ENCODE measurements at places on chromosomes 7 and 10.

DNA sequence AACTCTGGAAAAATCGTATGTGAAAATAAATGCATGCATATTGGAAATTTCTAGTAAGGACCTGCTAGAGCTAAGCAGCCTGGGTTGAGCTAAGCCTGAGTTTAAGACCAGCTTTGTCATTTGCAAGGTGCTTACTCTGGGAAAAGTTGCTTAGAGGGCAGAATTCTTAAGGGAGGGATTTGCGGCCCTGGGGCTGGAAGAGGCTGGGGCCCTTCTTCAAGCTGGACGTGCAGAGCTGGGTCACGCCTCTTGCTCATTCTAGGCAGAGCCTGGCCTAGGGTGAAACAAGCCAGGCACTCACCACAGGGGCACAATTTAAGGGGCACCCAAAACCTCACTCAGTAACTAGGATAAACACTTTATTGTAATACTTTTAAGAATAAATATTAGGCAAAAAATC lies 137.2 kb downstream of the ARHGAP22 start:
- DNase-seq: no peak

GRCh38 chr10:60270426-60270825 lies 119.2 kb downstream of the ANK3 start:
- peak; percentile 38 for DNase-seq

DNA sequence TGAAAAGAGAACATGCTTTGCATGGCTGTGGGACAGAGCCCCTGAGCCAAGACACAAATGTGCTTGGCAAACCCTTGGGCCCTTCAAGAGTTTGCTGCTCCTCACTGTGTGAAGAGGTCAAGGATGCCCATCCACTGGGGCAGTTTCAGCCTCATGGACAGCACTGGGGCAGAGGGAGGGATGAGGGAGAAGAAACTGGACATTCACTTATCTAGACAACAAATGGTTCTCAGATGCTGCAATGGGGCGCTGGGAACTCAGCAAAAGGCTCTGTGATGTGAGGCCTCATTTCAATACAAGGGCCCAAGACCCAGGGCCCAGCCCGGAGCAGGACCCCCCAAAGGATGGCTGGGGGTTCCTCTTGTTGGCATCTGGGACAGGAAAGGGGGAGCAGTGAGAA lies 49.1 kb downstream of the EBF3 start:
- no peak for DNase-seq

DNA sequence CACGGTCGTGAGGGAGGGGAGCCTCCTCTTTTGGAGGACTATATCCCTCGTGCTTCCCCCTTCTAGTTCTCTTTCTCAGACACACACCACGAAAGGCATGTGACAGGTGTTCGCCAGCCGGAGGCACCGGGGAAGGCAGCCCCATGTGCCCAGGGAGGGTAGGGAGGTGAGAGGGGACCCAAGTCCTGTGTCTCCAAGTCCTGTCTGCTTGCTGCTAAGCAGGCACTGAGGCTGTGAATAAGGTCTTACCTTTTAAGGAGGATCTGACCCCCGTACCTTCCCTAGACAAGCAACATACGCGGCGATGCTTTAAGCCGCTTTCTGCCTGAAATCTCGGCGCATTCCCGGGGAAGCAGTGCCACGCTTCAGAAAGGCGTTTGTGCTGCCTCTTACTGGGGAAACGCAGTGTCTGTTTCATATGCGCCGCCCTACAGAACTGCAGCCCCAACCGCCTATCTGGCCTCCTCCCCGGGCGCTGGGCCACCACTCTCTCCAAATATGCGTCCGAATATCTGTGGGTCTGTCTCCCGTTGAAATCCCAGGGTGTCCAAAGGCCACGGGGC lies 770 bp downstream of the PLXNA4 start:
- peak; percentile 24 for DNase-seq

DNA sequence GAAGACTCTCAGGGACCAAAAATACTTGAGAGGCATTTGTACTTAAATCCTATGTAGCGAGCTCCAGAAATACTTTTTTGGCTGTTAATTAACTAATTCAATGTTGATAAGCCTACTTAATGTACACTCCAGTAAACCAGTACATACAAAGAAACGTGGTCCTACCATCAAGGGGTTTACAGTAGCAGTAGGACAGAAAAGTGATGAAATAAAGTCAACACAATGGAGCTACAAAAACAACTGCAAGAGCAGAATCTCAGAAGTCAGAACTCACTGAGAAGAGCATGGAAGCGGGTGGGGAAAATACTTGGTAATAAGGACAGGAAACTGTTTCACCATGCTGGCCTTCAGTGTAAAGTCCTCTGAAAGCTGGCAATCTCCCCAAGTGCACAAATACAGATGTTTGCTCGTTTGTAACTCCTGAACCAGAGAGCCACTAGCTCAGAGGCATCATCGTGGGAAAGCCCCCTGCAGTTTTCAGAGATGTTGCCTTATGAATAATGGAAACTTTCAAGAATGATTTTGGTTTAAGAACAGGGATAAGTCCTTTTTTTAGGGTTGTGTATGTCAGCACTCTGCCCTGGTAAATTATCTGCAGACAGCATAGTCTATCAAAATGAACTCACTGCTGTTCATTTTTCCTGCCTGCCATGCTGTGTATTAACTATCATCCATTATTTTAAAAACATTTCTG lies 233.2 kb downstream of the SORCS1 start:
- DNase-seq: no peak

DNA sequence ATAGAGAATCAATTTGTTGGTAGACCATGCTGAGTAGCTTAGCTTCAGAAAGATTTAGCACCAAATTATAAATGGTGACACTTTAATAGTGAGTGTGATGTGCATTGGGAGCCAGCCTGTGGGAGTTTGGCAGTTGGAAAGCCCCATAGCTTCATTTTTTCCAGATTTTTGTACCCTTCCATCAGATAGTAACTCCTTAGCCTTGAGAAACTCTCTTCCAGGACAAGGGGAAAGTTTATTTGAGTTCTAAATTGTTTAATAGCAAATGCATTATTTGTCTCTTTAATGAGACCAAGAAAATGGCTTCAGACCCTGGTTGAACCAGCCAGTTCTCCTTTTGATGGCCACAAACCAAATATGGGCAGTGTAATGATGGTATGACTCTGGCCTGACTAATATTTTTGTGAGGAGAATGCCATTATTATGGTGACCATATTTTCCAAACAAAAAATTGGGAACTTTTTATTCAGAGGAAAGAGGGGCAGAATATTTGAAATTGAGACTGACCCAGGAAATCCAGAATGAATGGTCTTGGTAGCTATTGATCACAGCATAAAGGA lies 49.8 kb downstream of the PLCE1 start:
- DNase-seq: no peak

DNA sequence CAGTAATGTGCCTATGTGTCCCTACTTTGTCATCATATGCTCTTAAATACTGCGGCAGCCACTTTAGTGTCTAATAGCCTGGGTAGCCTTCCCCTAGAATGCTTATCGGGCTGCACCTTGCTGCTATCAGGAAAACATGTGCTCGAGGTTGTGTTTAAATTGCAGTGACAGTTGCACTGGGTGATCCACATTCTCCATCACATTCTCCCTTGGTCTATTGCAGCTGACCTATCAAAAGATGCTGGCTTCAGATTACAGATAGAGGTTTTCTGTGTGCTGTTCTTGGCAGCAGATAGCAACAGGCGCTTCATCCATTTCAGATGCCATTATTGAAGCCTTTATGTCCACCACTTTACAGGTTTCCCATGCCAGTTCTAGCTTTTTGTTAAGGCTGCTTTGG lies 130.1 kb upstream of the MDFIC start:
- no peak for DNase-seq

GRCh38 chr7:157009170-157009777 lies 1.2 kb downstream of the MNX1 start:
- DNase-seq: no peak

DNA sequence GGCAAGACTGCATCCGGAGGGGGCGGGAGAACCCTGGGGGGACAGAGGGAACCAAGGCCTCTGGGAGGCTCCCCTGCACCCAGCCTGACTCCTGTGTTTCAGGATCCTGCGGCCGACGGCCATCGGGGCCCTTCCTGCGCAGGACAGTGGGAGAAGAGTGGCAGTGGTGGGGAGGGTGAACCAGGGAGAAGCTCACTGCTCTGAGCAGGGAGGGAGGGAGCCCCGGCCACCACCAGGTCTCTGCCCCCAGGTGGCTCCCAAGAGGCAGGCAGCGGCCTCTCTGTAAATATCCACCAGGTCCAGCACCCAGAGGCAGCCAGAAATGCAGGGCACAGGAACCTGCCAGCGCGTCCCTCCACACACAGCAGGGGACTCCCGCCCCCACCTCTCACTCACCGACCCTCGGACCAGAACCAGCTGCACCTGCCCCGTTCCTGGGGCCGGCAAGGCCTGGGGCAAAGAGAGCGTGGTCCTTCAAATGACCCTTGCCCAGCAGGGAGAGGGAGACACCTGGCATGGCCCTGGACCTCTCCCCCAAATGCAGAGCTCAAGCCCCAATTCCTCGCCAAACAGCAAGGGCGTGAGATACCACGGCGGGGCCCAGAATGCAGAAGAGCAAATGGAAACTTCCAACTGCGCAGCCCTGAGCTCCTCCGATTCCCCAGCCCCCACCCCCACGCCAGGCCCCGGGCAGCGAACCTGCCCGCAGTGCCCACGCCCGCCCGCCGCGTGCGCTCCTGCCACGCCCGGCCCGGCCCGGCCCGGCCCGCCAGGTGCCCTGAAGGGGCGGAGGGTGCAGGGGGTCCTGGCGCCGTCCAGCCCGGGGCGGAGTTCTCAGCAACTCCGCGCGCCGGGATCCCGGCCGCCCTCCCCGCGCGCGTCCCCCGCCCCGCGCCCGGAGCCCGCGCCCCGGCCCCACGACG lies 805 bp downstream of the RASGEF1A start:
- no peak for DNase-seq

DNA sequence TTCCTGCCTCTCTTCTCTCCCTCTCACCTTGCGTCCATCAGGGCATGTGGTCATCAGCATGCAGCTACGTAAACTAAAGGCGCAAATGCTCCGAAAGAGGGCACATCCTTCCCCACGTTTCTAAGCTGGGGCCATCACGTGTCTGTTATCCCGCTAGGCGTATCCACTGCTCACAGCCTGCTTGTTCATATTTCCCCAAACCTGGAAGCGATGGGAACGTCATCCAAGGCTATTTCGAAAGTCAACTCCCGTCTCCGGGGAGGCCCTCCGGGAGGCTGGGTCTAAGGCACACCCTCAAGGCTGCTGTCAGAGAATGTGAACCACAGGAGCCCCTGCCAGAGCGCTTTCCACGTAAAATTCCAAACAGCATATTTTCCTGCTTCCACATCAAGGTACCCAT lies 199.2 kb downstream of the DIP2C start:
- DNase-seq: no peak

DNA sequence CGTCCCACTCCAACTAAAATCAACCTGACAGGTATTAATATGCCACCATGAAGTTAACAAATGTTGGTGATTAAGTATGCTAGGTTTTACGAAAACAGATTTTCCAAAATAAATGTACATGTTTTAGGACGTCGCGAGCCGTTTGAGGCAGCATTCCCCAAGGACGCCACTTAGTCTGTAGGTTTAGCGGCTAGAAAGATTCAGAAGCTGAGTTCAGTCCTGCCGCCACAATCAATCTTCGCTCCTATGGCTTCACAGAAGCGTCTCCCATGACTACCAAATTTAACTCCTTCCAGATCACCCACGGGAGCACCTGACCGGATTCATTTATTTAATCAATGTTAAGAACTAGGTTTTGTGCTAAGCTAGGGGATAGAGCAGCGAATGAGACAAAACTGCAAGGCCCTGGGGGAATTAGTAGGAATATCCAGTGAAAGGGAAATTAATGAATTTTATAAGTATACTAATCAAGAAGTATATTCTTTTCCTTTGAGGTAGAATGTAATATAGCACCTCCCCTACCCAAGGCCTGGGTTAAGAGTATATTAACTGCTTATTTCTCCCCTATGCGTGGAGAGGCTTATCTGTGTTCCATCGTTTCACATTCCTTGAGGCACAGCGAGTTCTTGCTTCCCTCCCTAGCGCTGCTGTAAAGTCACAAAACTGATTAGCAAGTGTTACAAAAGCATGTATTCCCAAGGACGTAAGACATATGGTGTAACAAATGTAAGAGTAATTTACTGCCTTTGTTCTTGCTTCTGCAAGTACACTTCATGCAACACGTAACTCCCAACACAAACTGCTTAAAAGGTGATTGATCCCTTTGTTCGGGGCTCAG lies 994 bp upstream of the CYP51A1 start:
- no peak for DNase-seq

- no peak for DNase-seq
Observed at GRCh38 chr10:117509573-117509972, 33.0 kb upstream of the EMX2 start.

Measured in HFFc6 (cell line).